ENCODE measurements at places on chromosomes 4 and X.

DNA sequence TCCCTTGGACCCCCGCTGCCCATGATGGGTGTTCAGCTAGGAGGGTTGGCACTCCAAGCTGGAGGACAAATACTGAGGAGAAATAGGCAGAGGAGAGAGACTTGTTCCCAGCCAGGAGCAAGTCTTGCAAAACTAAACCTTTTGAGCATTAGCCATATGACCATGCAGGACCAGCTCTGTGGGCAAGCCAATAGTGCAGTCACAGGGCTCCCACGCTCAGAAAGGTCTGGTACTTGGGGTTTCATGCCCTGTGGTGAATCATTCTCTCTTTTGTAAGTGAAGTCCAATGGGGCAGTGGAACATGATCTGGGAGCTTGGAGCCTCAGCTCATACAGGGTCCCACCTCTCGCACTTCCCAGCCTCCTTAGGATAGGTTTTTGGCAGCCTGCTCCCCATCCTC, 300.9 kb downstream of the BCOR start:
- no peak for DNase-seq

DNA sequence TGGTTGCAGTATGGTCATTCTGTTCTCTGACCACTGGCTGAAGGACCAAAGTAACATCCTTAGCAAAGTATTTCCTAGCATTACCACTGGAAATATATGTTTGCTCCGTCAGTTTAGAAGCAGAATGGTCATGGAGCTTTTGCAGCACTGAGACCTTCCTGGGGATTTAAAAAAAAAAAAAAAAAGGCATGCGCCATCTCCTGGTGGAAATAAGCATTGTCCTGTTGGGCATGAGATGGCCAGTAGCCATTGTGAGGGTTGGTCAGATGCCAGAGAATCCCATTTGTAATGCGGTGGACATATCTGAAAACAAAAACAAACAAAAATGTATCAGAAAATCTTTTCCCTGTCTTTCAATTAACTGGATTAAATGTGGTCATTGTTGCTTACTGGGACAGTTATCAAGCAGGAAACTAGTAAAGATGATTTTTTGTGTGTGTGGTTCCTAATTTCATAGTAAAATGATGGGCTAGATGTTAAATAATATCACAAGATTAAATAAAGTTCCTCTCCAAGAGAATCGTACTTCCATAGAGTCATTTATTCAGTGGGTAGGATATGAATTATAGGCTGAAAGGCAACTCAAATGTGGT, 139.6 kb downstream of the SOWAHB start:
- DNase-seq, result no peak

DNA sequence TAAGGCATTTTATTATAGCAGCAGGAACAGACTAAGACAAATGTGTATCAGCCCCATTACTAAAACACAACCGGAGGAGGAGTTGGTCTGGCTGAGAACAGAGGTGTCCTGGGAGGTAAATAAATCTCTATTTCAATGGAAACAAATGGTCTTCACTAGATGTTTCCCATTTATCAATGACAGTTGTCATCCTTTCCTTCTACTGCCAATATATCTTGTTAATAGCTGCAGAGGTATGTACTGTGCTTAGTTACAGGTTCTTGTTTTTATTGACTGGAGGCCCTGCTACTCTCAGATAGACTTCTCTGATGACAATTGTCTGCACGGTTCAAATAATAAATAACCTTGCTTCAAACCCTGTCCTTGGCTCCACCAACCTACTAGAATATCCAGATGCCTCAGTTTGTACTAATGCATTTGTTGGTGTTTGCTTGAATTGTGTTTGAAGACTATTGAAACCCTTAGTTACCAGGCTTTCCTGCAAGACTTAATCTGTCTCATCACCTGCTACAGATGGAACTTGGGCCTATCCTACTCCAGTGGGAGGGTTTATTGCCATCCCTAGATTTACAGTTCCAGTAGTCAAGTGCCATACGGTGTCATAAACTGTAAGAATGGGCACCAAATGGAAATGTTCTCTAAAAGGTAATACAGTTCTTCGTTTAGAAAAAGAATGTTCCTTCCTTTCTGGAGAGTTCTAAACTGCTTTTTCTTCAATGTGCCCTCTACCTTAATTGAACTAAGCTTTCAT, 29.8 kb upstream of the HPGDS start:
- DNase-seq, result no peak

GRCh38 chrX:132750331-132751062, 207.9 kb downstream of the HS6ST2 start:
- no peak for DNase-seq

- DNase-seq, result no peak
These were observed 11.5 kb upstream of the CHST7 start for GRCh38 chrX:46561824-46562657.

GRCh38 chr4:130576218-130576617, 1480.3 kb downstream of the C4orf33 start:
- DNase-seq, result no peak

DNA sequence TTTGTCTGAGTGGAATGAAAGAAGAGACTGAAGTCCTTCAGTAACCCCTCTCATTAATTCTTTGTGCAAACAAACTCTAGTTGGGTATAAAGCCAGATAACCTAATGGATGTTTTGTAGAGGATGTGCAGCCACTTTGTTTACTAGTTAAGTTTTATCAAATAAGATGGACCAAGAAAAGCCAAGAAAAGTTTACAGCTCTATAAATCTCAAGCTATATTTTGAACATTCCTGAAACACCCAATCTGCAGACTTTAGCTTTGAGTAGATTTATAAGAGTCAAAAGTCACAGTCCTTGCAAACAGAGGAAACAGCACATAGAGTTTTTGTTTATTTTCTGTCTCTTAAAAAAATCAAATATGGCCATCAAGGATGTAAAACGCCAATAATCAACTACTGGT, 452.9 kb downstream of the SPRY1 start:
- no peak for DNase-seq

GRCh38 chr4:2419814-2420213, 1.1 kb downstream of the CFAP99 start:
- DNase-seq, result no peak

GRCh38 chrX:28225513-28225912, 244.3 kb upstream of the DCAF8L1 start:
- DNase-seq, result no peak

DNA sequence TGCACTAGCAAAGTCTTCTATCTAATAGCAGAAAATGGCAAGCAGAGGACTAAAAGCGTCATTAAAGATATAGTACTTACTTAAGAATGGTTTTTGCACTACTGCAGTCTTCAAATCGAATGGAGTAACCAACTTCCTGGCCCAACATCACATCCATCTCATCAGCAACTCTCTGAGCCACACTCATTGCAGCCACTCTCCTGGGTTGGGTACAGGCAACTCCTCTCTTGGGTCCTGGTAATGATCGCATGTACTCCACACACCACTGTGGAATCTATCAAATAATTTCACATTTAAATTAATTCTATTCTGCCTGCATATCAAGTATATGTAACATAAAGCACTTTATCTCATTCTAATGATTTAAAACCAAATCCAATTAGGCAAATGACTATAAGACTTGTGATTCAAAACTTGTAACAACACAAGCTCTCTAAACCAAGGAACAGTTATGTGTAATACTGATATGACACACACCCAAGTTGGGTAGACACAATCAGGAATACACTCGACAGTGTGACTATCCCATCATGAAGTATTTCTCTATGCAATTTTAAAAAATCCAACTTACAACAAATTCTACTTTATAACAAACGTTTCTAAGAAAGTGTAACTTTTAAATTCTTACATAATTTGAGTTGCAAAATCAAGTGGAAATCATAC, 13.6 kb downstream of the DHX15 start:
- DNase-seq, result no peak

DNA sequence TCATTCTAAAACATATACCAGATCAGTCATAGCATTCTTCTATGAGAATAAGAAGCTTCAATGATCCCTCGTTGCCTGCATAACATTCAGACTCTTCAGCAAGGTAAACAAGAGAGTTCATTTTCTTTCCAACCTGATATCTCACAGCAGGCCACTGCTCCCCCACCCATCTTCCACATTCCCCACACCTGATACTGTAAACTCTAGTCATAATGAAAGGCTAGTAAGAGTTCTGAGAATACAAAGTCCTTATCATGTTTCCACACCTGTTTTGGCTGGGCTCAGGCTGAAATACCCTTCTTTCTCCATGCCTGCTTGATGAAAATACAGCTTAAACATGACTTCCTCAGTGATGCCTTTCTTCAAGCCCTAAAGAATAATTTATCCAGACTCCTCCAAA, 2.3 kb upstream of the AASDH start:
- DNase-seq, result no peak

DNA sequence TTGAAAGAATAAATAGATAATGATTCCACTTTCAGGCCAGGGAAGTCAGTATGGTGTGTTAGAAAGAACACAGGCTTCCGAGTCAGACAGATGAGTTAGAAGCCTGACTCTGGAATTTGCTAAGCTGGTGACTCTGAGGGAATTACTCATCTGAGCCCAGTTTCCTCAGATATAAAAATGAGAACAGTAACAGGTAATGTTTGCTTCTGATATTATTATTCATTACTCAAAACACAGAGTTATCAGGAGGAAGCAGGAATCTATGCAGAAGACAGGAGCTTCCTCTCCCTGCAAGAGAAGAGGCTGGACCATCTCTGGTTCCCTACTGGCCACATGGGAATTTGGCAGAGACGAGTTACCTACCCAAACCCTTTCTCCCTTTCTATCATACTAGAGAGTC, 163.1 kb downstream of the EVC2 start:
- DNase-seq, result no peak

DNA sequence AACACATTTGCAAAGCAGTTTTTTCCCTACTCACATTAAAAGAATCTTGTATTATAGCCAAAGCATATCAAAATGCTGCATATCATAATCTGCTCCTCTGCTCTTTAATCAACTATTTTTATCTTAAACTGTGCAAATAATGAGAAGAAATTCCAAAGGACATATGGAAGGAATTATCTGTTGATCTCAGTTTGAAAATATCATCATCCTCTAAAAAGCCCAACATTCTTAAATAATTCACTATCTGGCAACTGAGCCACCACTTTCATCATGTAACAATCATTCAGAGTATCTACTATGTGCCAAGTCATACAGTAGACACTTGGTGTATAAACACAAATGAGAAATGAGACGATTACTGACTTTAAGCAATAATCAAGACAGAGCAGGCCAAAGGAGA, 63.0 kb downstream of the PRSS12 start:
- DNase-seq, result no peak

DNA sequence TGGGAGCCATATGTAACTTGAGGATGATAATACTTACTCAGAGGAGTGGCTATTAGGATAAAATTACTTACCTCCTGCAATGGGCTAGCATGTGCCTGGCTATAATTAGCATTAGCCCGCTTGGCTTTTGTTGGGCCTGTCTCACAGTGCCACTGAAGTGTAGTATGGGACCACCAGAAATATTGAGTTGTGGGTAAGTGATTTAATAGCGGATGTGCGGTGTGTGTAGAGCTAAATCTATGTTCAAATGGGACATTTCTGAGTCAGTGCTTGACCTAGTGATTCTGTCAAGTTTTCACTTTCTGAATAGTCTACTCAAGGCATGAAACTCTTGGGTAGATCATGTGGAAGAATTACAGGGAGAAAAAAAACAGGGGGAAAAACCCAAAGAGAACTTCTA, 3.5 kb upstream of the CLNK start:
- no peak for DNase-seq

DNA sequence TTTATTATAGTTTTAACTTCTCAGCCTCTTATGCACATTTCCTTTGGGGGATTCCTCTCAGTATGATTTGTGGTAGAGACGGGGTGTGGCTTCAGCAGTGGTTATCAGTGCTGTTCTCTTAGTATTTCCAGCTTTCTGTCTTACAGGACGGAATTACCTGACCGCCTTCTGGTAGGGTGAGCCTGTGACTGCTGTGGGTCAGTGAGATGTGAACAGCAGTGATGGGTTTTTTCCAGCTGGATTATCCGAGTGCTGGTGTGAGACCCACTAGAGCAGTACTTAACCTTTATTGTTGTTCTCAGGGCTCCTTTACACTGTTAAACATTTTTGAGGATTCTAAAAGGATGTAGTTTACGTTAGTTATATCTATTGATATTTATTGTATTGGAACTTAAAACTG, 135.2 kb downstream of the SLIT2 start:
- no peak for DNase-seq

GRCh38 chr4:1601852-1602654, 82.1 kb downstream of the FAM53A start:
- DNase-seq, result no peak

DNA sequence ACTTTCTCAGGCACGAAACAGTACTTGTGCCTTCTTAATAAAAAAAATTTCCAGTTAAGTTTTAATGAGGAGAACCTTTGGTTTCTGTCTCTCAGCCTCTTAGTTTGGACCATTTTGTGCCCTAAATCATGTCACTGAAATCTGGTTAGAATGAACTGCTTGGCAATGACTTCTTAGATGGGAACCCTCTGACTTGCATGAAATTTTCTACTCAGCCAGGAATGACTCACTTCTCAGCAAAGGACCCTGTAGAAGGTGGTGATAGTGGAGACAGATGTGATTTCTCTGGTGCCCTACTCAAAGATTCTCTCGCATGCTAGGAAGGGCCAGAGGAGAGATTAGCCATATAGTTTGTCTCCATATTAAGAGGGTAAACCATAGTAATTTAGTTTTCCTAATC, 50.5 kb downstream of the RASL11B start:
- no peak for DNase-seq

GRCh38 chr4:9885958-9886357, 104.5 kb downstream of the DRD5 start:
- no peak for DNase-seq

DNA sequence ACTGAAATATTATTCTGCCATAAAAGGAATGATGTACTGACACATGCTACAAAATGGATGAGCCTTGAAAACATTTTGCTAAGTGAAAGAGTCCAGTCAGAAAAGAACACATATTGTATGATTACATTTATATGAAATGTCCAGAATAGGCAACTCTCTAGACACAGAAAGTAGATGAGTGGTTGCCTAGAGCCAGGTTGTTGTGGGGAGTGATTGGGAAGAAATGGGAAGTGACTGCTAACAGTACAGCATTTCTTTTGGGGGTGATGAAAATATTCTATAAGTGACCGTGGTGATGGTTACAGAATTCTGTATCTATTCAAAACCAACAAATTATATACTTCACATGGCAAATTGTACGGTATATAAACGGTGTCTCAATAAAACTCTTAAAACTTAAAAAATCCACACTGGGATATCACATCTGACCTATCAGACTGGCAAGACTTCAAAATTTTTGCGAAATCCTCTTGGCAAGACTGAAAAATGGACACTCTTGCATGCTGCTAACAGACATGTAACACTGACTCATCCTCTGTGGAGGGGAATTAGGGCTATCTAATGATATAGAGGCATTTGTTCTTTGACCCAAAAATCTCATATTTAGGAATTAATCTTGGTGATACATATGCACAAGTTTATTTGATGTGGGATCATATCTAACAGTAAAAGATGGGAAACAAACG, 71.8 kb downstream of the FAM13A start:
- no peak for DNase-seq

GRCh38 chr4:55251342-55251741, 94.7 kb upstream of the SRD5A3 start:
- no peak for DNase-seq

- no peak for DNase-seq
These were observed 3.5 kb downstream of the EPGN start for GRCh38 chr4:74311696-74312313.
